Aortic smooth muscle cell (primary cell): ENCODE measurements at places on chromosomes 5 and 9. TPM values are rescaled to one million over a fixed set of nuclear protein-coding genes. Genes with fewer than 3 reads are reported as not detected.

ARHGEF39 gene
- total RNA-seq: 0.44 and 0.53 TPM in 2 replicates

HTR1A gene
- total RNA-seq: not detected in 2 replicates

PCDHB3 gene
- 0.81 and 1.3 TPM in 2 replicates for total RNA-seq

PPP2R2B gene
- total RNA-seq: 0.75 and 0.79 TPM in 2 replicates

ANKRD18A gene
- total RNA-seq: 0.06 and 0.13 TPM in 2 replicates

AQP7 gene
- total RNA-seq: 0.40 and 1.8 TPM in 2 replicates

CCL28 gene
- total RNA-seq: 1.1 and 1.6 TPM in 2 replicates

ACOT12 gene
- not detected in 2 replicates for total RNA-seq

NDUFAF2 gene
- 24.8 and 34.3 TPM in 2 replicates for total RNA-seq

BTNL9 gene
- total RNA-seq: not detected in 2 replicates

AHRR gene
- total RNA-seq: 24.2 and 28.8 TPM in 2 replicates

ELP1 gene
- total RNA-seq: 31.5 and 39.4 TPM in 2 replicates

NUTM2F gene
- not detected in 2 replicates for total RNA-seq
